ENCODE measurements at places on chromosomes 13 and 19. TPM values are rescaled to one million over a fixed set of nuclear protein-coding genes. Genes with fewer than 3 reads are reported as not detected.

DNA sequence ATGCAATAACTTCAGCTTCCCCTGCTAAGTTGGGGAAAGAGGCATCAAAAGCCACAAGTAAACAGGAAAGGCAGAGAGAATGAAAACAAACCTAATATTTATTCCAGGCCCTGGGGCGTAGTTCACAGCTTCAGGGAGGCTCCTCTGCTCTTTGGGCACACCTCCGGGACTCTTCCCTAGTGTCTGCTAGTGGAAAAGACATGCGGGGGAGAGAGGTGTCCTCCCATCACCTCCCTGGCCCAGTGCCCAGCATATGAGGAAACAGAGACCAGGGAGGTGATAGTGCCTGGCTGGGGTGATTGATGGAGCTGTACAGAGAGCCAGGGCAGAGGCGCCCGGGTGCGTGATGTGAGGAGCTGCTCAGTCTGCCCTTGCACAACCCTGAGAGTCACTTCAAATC lies 71.0 kb downstream of the RASL11A start:
- no peaks in the 10 kb centered on the region for H3K36me3 ChIP-seq
- H3K4me3 ChIP-seq, result no peak overlapping the region
- H3K27ac ChIP-seq, result no peak overlapping the region
- H3K4me1 ChIP-seq, result peaks cover 3% of the 10 kb centered on the region
- peaks cover 2% of the 10 kb centered on the region for H3K27me3 ChIP-seq

- no peaks in the 10 kb centered on the region for H3K27me3 ChIP-seq
- H3K27ac ChIP-seq, result no peak overlapping the region
- H3K36me3 ChIP-seq, result no peaks in the 10 kb centered on the region
- H3K4me3 ChIP-seq, result no peak overlapping the region
Measured at GRCh38 chr13:32237681-32238080, 77.5 kb downstream of the ZAR1L start.

GRCh38 chr19:50433201-50434180 lies 799 bp downstream of the MYBPC2 start:
- peak overlapping the region; percentile 59 for H3K4me3 ChIP-seq
- no peak overlapping the region for H3K27ac ChIP-seq
- H3K27me3 ChIP-seq, result peaks cover 17% of the 10 kb centered on the region

DNA sequence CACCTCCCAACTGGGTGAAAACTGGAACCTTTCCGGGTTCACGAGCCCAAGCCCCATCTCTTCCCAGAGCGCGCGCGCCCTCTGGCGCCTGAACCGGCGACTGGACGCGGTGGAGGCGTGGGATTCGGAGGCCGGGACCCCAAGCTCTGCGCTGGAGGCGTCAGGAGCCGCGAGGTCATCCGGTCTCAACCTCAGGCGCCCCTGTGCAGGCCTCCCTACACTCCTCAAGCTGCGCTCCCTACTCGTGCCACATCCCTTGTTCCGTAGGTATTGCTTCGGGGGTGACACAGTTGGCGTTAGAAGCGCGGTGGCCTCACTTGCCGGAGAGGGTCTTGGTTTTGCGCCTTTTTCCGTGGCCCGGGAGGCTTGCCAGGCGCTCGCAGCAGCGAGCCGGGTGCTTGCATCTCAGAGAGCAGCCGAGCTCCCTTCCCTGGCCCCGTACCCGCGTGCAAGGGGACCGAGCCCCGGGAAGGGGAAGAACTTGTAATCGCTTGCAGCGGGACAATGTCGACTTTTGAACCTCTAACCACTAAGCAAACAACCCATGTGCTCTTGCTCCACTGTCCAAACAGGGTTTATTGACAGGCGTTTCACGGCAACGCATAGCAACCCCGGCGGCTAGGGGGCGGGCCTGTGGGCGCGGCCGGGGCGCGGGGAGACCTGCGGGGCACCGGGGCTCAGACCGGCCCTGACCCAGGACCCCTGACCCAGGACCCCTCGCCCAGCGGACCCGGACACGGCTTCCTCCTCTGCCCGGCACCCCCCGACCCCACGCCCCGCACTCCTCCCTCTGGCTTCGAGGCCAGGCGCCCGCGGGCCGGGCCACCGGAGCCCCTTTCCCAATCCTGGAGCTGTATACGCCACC lies 8.5 kb downstream of the CDX2 start:
- peak overlapping the region; percentile 26 for H3K4me3 ChIP-seq
- DNase-seq, result peak; percentile 62
- H3K27me3 ChIP-seq, result peaks cover 67% of the 10 kb centered on the region
- H3K4me1 ChIP-seq, result peaks cover 3% of the 10 kb centered on the region
- no peaks in the 10 kb centered on the region for H3K36me3 ChIP-seq

DNA sequence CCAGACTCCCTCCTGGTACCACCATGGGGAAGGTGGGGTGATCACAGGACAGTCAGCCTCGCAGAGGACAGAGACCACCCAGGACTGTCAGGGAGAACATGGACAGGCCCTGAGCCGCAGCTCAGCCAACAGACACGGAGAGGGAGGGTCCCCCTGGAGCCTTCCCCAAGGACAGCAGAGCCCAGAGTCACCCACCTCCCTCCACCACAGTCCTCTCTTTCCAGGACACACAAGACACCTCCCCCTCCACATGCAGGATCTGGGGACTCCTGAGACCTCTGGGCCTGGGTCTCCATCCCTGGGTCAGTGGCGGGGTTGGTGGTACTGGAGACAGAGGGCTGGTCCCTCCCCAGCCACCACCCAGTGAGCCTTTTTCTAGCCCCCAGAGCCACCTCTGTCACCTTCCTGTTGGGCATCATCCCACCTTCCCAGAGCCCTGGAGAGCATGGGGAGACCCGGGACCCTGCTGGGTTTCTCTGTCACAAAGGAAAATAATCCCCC lies 505 bp upstream of the CEACAM5 start:
- H3K27ac ChIP-seq, result no peak overlapping the region
- no peak for DNase-seq
- H3K4me1 ChIP-seq, result no peaks in the 10 kb centered on the region
- peaks cover 42% of the 10 kb centered on the region for H3K27me3 ChIP-seq
- no peak overlapping the region for H3K4me3 ChIP-seq
- no peaks in the 10 kb centered on the region for H3K36me3 ChIP-seq

DNA sequence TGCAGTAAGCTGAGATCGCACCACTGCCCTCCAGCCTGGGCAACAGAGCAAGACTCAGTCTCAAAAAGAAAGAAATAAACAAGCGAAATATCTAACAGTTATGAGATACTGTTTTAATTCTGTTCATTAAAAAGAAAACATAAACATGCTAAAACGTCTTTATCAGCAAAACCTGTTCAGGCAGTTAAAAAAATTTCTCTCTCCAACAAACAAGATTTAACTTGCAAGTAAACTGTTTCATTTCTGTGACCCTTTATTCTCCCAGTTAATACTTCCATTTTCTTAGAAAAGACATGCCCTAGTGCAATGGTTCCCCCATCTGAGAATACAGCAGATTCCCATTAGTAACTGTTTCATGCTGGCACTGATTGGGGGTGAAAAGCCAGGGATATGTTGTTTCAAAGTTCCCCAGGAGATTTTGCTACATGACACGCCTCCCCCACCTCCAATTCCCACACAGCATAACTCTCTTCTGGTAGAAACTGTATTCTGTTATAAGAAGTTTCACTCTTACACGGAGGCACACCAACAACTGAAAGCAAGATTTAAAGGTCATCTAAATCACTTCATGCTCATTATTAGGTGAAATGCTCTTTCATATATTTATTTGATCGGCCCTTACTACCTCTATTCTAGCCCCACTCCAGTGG lies 24.4 kb downstream of the ELF1 start:
- peaks cover 82% of the 10 kb centered on the region for H3K4me1 ChIP-seq
- peaks cover 33% of the 10 kb centered on the region for H3K36me3 ChIP-seq
- H3K27ac ChIP-seq, result peak overlapping the region; percentile 82
- DNase-seq, result peak; percentile 52

DNA sequence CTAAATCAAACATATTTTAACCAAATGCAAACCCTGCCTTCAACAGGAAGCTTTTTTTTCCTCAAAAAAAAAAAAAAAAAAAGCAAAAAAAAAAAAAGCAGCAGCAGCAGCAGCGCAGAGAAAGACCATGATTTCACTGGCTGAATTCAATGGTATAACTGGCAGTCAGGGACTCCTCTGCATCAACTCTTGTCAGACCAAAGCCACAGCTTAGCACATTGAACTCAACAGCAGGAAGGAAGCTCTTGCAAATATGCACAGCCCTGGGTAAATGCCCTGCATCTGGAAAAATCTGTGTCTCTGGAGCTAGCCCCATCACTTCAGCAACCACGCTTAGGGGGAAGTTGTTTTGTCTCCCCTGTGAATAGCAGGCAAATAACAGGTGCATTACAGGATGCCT lies 17.6 kb upstream of the DHRS12 start:
- peaks cover 84% of the 10 kb centered on the region for H3K4me1 ChIP-seq
- no peak for DNase-seq
- H3K36me3 ChIP-seq, result no peaks in the 10 kb centered on the region
- peak overlapping the region; percentile 74 for H3K4me3 ChIP-seq

DNA sequence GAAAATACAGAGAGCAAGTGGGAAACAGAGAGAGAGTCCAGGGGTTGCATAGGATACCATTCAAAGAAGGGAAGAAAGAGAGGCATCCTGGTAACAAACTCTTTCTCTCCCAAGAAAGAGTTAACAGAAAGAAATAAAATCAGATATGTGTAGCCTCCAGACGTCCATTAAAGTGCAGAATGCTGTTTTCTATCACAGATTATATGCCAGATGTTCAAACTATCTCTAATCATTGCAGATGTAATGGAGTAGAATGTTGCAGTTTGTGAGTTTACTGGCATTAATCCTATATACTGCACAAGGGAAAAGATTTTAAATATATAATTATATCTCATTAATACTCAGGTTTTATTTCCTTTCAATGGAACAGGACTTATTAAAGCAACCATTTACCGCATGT lies 369.4 kb downstream of the ZNF536 start:
- no peak for DNase-seq
- no peaks in the 10 kb centered on the region for H3K4me1 ChIP-seq
- peaks cover 4% of the 10 kb centered on the region for H3K27me3 ChIP-seq
- no peak overlapping the region for H3K4me3 ChIP-seq

GRCh38 chr19:41327076-41327575 lies 17.2 kb downstream of the CCDC97 start:
- peak; percentile 36 for DNase-seq
- H3K36me3 ChIP-seq, result peaks cover 51% of the 10 kb centered on the region
- H3K27ac ChIP-seq, result peak overlapping the region; percentile 91
- H3K27me3 ChIP-seq, result no peaks in the 10 kb centered on the region

GRCh38 chr19:10085641-10086590 lies at the start of gene SHFL:
Gene SHFL (plus strand): TSS chr19:10086317. CDS start chr19:10086428, 111 bp downstream.
- DNase-seq, result peak; percentile 85
- peak within 1 kb of the TSS; percentile 85 for H3K27ac ChIP-seq
- peaks cover 18% of the 10 kb centered on the region for H3K36me3 ChIP-seq
- H3K27me3 ChIP-seq, result no peaks in the 10 kb centered on the region
- peaks cover 13% of the 10 kb centered on the region for H3K4me1 ChIP-seq

- H3K36me3 ChIP-seq, result no peaks in the 10 kb centered on the region
- H3K27ac ChIP-seq, result no peak overlapping the region
- H3K27me3 ChIP-seq, result peaks cover 17% of the 10 kb centered on the region
- peak; percentile 22 for DNase-seq
Measured at GRCh38 chr19:4606921-4607678, 32.2 kb upstream of the TNFAIP8L1 start.

DNA sequence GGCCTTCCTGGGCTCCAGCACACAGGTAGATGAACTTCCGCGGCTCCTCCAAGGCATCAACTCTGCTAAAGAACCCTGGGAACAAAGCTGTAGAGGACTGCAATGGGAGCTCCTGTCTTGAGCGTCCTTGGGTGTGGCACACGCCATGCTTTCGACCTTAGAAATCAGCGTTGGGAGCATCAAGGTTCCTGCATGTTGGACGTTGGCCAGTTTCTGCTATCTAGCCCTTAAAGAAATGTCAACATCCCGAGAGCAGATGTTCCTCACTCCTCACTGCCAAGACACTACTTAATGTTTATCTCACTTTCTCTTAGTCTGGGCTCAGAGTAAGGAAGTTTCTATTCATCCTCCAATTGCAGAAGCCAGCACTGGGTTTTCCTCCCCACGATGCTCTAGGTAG lies 70.6 kb upstream of the MEDAG start:
- peaks cover 11% of the 10 kb centered on the region for H3K27me3 ChIP-seq
- no peak overlapping the region for H3K4me3 ChIP-seq
- H3K4me1 ChIP-seq, result peaks cover 2% of the 10 kb centered on the region

DNA sequence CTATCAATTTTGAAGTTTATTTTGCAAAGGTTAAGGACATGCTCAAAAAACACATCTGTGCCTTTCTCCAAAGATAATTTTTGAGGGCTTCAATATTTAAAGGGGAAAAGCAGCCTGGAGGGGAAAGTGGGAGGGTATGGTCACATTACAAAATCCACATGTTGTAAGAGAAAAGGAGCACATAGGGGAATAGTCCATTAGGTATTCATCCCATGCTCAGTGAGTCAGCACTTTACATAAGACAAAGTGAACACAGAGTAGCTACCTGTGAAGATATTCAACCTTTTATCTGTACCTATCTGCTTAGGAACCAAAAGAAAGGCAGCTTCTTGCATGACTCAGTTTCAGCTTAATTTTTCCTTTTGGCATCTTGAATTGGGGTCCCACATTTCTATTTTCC lies 932.0 kb downstream of the SLITRK6 start:
- H3K4me1 ChIP-seq, result no peaks in the 10 kb centered on the region
- H3K27me3 ChIP-seq, result no peaks in the 10 kb centered on the region
- H3K36me3 ChIP-seq, result no peaks in the 10 kb centered on the region

DNA sequence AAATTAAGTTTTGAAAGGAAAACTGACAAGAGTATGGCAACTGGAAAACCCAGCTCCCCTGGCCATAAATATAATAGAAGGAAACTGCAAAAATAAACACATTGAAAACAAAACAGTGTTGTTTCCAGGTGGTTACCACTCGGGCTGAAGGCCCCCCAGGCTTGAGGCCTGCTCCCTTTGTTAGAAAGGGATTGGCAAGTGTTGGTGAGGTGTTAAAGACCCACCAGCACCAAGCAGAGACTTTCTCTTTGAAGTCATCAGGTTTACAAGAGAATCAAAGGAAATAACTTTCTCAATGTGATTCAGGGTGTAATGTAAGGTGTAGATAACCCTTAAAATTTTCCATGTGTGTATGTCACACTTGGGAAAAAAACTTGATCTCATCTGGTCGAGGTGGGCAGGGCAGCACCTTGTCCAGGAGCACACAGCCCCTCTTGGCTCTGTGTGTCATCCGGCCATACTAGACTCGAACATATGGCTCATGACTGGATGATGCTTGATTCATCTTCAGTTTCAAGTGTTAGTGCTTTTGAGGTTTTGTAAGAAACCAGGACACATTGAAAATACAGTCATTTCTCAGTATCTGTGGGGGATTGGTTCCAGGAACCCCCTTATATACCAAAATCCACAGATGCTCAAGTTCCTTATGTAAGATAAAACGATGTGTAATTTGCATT lies 7.8 kb downstream of the ACTN4 start:
- DNase-seq, result peak; percentile 75
- H3K27ac ChIP-seq, result peak overlapping the region; percentile 86
- H3K27me3 ChIP-seq, result peaks cover 1% of the 10 kb centered on the region
- H3K36me3 ChIP-seq, result peaks cover 32% of the 10 kb centered on the region

The ONECUT3 gene
- not detected for total RNA-seq

The ZNF442 gene
- 1.8 TPM for total RNA-seq

The OR7D2 gene
- total RNA-seq, result not detected

The PDE4A gene
- 24.6 TPM for total RNA-seq

The WDR87 gene
- total RNA-seq, result not detected

The PGLYRP2 gene
- 0.27 TPM for total RNA-seq

The SIAH3 gene
- 0.07 TPM for total RNA-seq
